Liver (tissue), 10 donors: ENCODE measurements at places on chromosomes 3 and 15. TPM values are rescaled to one million over a fixed set of nuclear protein-coding genes. Genes with fewer than 3 reads are reported as not detected.

ISL2 gene
- total RNA-seq, result not detected

HHATL gene
- total RNA-seq, result 0.17 TPM

FBXW12 gene
- not detected for total RNA-seq

ZDHHC3 gene
- total RNA-seq, result 43.0 TPM

CRABP1 gene
- total RNA-seq, result not detected

PATL2 gene
- total RNA-seq, result 1.0 TPM

PPP1R14D gene
- not detected for total RNA-seq

TUSC7 gene
- total RNA-seq, result not detected

DNA sequence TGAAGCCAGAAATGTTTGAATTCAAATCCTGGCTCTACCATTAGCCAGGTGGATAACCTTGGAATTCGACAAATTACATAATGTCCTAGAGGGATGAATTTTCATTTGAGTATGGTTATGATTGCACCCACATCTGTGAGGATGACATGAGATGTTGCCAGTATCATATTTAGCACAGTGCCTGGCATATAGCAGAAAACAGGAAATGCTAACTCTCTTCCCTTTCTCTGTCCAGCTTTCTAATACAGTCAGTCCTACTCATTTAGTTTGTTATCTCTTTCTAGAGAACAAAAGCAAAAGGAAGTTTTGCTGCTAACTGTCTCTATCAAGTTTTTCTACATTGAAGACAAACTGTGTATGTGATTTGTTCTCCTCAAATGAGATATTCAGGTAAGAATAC, 231.7 kb downstream of the CPNE4 start:
- no peaks in the 10 kb centered on the region for H3K36me3 ChIP-seq
- no peak overlapping the region for H3K27ac ChIP-seq
- no peak for DNase-seq
- H3K4me3 ChIP-seq, result no peak overlapping the region
- H3K4me1 ChIP-seq, result no peaks in the 10 kb centered on the region
- H3K27me3 ChIP-seq, result no peaks in the 10 kb centered on the region

- no peaks in the 10 kb centered on the region for H3K27me3 ChIP-seq
- H3K27ac ChIP-seq, result no peak overlapping the region
- H3K4me1 ChIP-seq, result no peaks in the 10 kb centered on the region
- no peaks in the 10 kb centered on the region for H3K36me3 ChIP-seq
- H3K4me3 ChIP-seq, result no peak overlapping the region
Observed at GRCh38 chr3:113104357-113105092, 106.8 kb upstream of the BOC start.

- no peak for DNase-seq
- H3K27ac ChIP-seq, result no peak overlapping the region
- no peaks in the 10 kb centered on the region for H3K4me1 ChIP-seq
- H3K36me3 ChIP-seq, result no peaks in the 10 kb centered on the region
Observed at GRCh38 chr3:183148056-183148455, 14.5 kb downstream of the LAMP3 start.

DNA sequence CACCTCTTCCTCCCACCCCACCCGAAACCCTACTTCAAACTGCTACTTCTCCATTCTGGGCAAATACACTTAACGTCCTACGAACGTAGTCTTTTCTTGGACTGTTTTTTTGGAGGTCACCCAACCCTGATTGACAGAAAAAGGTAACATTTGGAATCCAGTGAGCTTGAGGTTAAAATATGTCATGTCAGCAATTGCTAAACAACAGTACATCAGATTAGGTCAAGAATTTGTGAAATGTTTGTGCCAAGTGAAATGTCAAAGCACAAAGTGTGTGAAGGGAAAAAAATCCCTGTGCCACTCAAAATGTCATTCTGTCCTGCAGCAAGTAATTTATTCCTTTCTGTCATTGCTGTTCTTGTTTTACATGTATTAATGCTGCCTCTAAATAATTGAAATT, 49.2 kb upstream of the PPP2R3A start:
- H3K36me3 ChIP-seq, result no peaks in the 10 kb centered on the region
- H3K27me3 ChIP-seq, result no peaks in the 10 kb centered on the region
- H3K27ac ChIP-seq, result no peak overlapping the region
- no peak overlapping the region for H3K4me3 ChIP-seq

DNA sequence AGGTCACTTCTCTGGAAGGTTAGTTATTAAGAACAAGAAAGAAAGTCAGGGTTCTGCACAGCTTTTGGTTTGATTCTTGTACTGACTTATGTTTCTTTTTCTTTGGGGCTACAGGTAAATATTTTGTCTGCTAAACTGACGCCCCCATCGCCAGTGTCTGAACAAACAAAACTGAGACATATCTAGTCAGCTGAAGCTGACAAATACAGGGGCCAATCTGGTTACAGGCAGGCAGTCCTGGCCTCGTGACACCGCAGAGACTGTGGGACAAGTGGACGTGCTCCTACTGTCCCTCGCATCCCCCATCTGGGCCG, 4.6 kb upstream of the RPL14 start:
- H3K36me3 ChIP-seq, result peaks cover 2% of the 10 kb centered on the region
- DNase-seq, result no peak
- H3K4me3 ChIP-seq, result peak overlapping the region; percentile 45
- H3K27ac ChIP-seq, result peak overlapping the region; percentile 98
- peaks cover 30% of the 10 kb centered on the region for H3K4me1 ChIP-seq

GRCh38 chr15:80739919-80740318, 39.3 kb upstream of the CEMIP start:
- no peak overlapping the region for H3K27ac ChIP-seq
- no peaks in the 10 kb centered on the region for H3K27me3 ChIP-seq
- H3K36me3 ChIP-seq, result no peaks in the 10 kb centered on the region
- H3K4me1 ChIP-seq, result no peaks in the 10 kb centered on the region

DNA sequence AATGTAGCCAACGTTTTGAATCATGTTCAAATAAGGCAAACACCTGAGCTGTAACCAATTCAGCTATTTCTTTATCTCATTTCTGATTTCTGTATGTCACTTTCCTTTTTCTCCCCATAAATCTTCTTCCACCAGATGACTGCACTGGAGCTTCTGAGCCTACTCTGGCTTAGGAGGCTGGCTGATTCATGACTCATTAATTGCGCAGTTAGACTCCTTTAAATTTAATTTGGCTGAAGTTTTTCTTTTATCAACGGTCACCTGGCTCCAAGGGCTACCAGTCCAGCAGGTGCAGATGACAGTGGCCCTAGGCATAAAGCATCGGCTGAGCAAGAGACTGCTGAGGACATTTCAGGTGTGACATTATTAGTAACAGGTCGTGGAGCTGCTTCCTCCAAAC, 39.6 kb upstream of the ITGA11 start:
- H3K36me3 ChIP-seq, result no peaks in the 10 kb centered on the region
- H3K4me1 ChIP-seq, result no peaks in the 10 kb centered on the region
- no peak overlapping the region for H3K4me3 ChIP-seq
- no peaks in the 10 kb centered on the region for H3K27me3 ChIP-seq

GRCh38 chr15:42009022-42009421, 11.8 kb downstream of the PLA2G4E start:
- no peak overlapping the region for H3K27ac ChIP-seq
- DNase-seq, result no peak
- no peaks in the 10 kb centered on the region for H3K27me3 ChIP-seq
- no peaks in the 10 kb centered on the region for H3K4me1 ChIP-seq

GRCh38 chr3:172776049-172776717, 25.7 kb downstream of the ECT2 start:
- no peaks in the 10 kb centered on the region for H3K27me3 ChIP-seq
- H3K4me3 ChIP-seq, result no peak overlapping the region
- no peak for DNase-seq
- no peaks in the 10 kb centered on the region for H3K36me3 ChIP-seq
- H3K4me1 ChIP-seq, result peaks cover 3% of the 10 kb centered on the region

- no peak overlapping the region for H3K27ac ChIP-seq
- no peak for DNase-seq
- H3K36me3 ChIP-seq, result no peaks in the 10 kb centered on the region
- H3K27me3 ChIP-seq, result no peaks in the 10 kb centered on the region
Observed at GRCh38 chr3:73657186-73657585, 32.4 kb upstream of the PDZRN3 start.

DNA sequence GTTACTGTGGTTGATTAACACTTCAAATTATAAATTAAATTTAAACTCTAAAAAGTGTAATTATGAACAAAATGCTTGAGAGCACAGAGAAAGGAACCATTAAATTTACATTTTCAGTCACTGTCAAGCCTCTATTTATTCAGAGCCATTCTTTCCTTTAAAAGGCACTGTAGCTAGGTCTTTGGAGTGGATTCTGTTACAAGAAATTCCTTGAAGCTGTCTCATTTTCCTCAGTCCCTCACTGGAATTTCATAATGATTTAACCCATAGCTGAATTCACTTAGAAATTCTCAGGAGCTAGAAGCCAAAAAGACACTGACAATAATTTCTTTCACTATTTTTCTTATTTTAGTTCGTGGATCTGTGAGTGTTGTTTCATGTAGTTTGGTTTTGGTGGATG, 81.2 kb upstream of the TCF12 start:
- H3K4me3 ChIP-seq, result no peak overlapping the region
- H3K36me3 ChIP-seq, result no peaks in the 10 kb centered on the region
- H3K27me3 ChIP-seq, result no peaks in the 10 kb centered on the region
- H3K4me1 ChIP-seq, result no peaks in the 10 kb centered on the region
- no peak overlapping the region for H3K27ac ChIP-seq
- DNase-seq, result no peak

- DNase-seq, result no peak
- H3K36me3 ChIP-seq, result no peaks in the 10 kb centered on the region
- H3K4me1 ChIP-seq, result no peaks in the 10 kb centered on the region
- H3K27ac ChIP-seq, result no peak overlapping the region
- no peak overlapping the region for H3K4me3 ChIP-seq
- H3K27me3 ChIP-seq, result no peaks in the 10 kb centered on the region
Observed at GRCh38 chr15:61038387-61038786, 190.7 kb downstream of the RORA start.
